Panc1 (cell line): ENCODE measurements at places on chromosomes 11 and 22. TPM values are rescaled to one million over a fixed set of nuclear protein-coding genes. Genes with fewer than 3 reads are reported as not detected.

The OSM gene
- not detected for total RNA-seq

DNA sequence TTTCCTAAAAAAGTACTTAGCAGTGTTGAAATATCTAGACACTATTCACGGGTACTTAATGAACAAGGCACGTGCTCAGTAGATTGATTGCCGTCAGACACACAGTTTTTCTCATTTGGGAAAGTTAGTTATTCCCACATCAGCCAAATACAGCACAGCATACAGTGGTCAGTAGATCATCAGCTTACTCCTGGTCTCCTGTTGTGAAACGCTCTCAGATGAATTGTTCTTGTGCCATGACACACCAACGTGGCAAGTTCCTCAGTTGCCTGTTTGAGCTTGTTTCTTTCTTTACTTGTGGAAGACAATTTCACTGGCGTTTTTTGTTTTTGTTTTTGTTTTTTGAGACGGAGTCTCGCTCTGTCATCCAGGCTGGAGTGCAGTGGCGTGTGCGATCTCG is 8.6 kb downstream of the TAB1 start:
- no peak overlapping the region for H3K4me3 ChIP-seq
- H3K36me3 ChIP-seq, result no peaks in the 10 kb centered on the region
- no peaks in the 10 kb centered on the region for H3K27me3 ChIP-seq
- no peaks in the 10 kb centered on the region for H3K4me1 ChIP-seq

DNA sequence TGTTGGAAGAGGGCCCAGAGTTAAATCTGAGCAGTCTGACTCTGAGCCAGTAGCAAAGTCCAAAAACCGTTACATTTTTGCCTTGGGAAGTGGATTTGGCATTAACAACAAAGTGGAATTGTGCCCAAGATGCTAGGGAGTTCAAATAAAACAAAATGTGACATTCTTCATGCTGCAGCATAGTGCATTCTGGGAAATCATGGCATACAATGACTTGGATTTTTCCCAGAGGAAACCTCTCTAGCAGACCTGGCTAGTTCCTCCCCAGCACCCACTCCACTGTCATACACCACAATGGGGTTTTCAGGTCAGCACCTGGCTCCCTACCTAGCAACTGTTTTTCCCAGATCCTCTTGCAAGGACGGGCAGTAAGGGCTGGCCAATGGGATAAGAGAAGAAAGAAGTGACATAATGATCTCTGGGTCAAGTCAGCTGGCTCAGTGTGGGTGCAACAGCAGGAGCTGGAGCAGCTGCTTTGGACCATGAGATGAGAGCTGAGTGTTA is 24.8 kb upstream of the CYB5R3 start:
- no peak for DNase-seq
- peaks cover 3% of the 10 kb centered on the region; the same call in 1 of the 2 replicates for H3K4me1 ChIP-seq
- no peaks in the 10 kb centered on the region for H3K36me3 ChIP-seq
- H3K27ac ChIP-seq, result no peak overlapping the region
- H3K27me3 ChIP-seq, result no peaks in the 10 kb centered on the region

GRCh38 chr11:119572481-119573424 is 149.8 kb upstream of the THY1 start:
- no peak overlapping the region for H3K27ac ChIP-seq
- H3K4me3 ChIP-seq, result no peak overlapping the region
- no peak for DNase-seq
- no peaks in the 10 kb centered on the region for H3K36me3 ChIP-seq
- no peaks in the 10 kb centered on the region for H3K4me1 ChIP-seq
- H3K27me3 ChIP-seq, result peaks cover 3% of the 10 kb centered on the region

- no peak overlapping the region for H3K4me3 ChIP-seq
- H3K27ac ChIP-seq, result no peak overlapping the region
- no peak for DNase-seq
- H3K4me1 ChIP-seq, result no peaks in the 10 kb centered on the region
- H3K36me3 ChIP-seq, result no peaks in the 10 kb centered on the region
Measured at GRCh38 chr11:133676265-133676664, 144.0 kb upstream of the OPCML start.

The PSMC3 gene
- 181 TPM for total RNA-seq

DNA sequence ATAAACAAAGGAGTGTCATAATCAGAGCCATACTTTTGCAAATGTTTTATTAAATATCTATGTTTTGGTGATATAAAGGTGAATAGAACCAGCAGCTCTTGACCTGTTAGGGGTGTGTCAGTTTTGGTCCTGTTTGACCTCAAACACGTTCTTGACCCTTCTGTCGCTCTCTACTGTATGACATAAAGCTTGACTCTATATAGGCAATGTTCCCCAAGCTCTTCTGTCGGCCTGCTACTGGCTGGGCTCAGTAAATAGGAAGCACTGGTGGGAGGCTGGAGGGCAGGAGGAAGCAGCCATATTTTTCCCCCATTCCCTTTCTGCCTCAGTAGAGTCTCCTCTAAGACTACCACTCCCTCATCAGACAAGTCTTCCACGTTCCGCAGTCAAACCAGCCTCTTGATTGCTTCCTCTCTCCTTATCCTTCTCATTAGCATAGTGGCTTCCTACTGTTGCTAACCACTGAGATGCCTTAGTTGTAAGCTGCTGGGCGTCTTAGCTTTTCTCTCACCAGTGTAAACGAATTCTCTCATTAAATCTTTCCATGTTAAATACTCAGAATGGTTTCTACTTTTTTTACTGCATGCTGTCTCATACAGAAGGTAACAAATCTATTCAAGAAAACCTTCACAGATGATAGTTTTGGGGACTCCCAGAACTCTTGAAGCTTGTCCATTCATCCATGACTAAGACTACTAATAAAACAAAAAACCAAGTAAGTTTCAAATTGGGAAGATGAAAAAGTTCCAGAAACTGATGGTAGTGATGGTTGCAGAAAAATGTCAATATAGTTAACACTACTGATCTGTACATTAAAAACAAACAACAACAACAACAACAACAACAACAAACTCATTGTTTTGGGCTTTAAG is 3.3 kb downstream of the NPAT start:
- peaks cover 3% of the 10 kb centered on the region; the same call in 1 of the 2 replicates for H3K36me3 ChIP-seq
- no peak for DNase-seq
- H3K27me3 ChIP-seq, result no peaks in the 10 kb centered on the region
- H3K4me1 ChIP-seq, result peaks cover 26% of the 10 kb centered on the region
- no peak overlapping the region for H3K4me3 ChIP-seq
- no peak overlapping the region for H3K27ac ChIP-seq

- H3K4me3 ChIP-seq, result no peak overlapping the region
- H3K36me3 ChIP-seq, result peaks cover 4% of the 10 kb centered on the region
- H3K27ac ChIP-seq, result no peak overlapping the region
Measured at GRCh38 chr22:18085188-18085587, 7.4 kb downstream of the PEX26 start.

GRCh38 chr22:26406118-26406517 is 22.9 kb upstream of the ASPHD2 start:
- DNase-seq, result no peak
- 0 out of 2 replicates have a peak, but pooled peaks cover 6% of the 10 kb centered on the region for H3K27me3 ChIP-seq
- H3K27ac ChIP-seq, result no peak overlapping the region
- H3K4me3 ChIP-seq, result no peak overlapping the region
